Fibroblast of upper back skin (primary cell): ENCODE measurements at places on chromosomes 13 and 19.

DNA sequence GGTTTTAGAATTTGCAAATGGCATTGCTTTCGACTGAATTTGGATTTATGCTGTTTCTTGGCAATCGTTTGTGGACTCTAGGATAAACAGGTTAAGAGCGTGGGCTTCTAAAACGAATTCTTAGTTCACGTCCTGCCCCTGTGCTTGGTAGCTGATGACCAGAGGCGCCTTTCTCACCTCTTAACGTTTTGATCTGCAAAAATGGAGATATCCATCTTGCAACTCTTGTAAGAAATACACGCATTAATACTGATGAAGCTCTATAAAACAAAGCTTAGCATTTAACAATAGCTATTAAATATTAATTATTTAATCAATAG, 580 bp upstream of the KATNAL1 start:
- DNase-seq: no peak

DNA sequence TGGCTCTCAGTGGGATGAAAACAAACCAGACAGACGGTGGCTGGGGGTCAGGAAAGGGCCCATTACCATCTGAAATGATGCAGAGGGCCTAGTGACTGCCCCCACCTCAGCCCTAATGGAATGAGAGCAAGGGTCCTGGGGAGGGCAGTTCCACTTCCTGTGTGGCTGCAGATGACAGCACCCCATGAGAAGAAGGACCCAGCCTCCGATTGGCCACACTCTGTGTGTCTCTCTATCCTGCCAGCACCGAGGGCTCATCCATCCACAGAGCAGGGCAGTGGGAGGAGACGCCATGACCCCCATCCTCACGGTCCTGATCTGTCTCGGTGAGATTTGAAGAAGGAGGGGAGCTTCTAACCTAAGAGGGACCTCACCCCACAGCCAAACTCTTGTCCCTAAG, 498 bp downstream of the LILRB1 start:
- DNase-seq: no peak

DNA sequence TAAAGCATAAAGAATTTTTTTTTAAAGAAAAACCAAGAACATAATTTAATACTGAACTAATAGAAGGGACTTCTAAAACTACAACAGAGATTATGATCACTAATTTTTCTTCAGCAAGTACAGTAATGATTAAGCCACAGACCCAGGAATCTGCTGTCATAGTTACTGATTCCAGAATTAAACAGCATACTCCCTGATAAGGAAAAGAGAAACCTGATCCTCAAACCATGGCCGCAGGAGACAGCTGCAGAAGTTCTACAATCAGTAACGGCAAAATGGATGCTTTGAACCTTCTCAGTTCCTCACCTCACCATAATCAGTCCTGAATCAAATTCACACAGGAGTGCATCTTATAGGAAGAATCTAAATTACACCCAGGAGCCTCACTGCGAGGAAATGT, 939.0 kb upstream of the SLITRK1 start:
- no peak for DNase-seq

DNA sequence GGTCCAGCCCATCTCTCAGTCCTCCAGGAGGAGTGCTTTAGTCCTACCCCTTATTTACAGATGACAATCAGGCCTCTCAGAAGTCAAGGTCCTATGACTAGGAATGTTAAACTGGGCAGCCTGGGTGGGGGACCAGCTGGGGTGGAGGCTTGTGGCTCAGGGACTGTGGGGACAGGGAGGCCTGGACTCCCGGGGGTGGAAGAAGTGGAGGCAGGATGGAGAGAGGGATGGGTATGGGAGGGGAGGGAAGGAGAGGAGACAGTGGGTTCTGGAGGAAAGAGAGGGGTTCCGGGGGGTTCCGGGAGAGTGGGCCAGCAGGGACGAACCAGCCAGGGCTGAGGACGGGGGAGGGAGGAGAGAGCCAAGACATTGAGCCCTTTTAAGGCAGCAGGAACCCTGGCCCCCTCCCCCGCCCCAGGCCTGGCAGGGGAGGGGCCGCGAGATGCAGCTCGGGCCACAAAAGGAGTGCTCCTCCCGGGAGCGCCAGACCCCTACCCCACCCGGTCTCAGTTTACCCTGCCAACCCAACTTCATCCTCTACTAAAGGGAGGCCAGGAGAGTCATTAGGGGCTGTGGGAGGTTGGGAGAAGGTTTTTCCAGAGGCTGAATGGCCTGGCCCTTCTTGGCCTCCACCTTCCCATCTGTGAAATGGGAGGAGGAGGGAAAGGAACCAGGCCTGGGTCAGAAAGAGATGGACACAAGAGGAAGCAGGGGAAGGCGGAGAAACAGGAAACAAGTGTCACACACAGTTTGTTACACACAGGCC, 1.7 kb downstream of the DMPK start:
- no peak for DNase-seq

DNA sequence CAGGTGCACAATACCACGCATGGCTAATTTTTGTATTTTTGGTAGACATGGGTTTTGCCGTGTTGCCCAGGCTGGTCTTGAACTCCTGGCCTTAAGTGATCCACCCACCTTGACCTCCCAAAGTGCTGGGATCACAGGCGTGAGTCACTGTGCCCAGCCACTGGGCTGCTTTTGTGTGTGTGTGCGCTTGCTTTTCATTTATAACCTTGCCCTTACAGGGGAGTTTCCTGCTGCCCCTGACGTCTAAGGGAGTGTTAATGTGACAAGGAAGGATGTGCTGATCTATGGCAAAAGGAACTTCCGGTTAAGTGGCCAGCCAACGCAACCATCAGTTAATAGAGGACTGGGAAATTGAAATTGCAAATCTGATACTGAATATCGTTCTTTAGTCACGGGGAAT, 57.7 kb downstream of the ING1 start:
- DNase-seq: no peak

DNA sequence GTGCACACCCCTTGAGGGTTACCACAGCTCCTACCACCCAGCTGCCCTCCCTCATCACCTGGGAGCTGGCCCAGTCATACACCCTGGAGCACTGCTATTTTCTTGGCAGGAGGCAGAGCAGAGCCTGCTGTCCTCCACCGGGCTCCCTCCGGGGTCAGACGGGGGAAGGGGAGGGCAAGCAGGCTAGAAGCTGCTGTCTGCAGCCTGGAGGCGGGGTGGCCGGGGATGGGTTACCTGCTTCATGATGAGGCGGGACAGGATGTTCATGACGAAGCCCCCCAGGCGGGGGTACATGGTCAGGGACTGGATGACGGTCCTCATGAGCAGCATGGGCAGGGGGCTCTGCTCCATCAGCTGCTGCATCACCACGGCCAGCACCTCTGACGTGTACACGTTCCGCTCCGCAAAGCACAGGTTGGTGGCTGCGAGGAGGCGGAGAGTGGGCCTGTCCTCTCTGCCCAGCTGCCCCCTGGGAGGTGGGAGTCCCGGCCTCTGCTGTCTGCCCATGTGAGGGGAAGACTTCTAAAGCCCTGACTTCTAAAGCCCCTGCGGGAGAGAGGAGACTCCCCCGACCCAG, 2.7 kb upstream of the RSPH6A start:
- no peak for DNase-seq

DNA sequence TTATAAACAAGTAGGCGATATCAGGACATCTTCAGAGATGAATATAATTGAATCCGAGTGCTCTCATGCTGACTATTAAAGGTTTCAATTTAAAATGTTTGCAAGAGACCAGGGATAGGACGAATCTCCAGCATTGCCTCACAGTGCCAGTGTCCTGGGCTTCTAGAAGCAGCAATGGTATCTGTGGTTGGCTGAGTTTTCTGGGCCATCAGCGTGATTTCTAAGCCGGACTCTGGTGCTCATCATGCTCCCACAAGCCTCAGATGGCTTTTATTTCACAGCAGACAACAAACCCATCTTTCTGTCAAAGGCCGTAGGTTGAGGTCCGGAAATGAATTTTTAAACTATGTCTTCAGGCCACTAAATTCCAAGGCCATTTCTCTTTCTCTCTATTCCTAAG, 187.7 kb downstream of the FOXO1 start:
- DNase-seq: no peak

DNA sequence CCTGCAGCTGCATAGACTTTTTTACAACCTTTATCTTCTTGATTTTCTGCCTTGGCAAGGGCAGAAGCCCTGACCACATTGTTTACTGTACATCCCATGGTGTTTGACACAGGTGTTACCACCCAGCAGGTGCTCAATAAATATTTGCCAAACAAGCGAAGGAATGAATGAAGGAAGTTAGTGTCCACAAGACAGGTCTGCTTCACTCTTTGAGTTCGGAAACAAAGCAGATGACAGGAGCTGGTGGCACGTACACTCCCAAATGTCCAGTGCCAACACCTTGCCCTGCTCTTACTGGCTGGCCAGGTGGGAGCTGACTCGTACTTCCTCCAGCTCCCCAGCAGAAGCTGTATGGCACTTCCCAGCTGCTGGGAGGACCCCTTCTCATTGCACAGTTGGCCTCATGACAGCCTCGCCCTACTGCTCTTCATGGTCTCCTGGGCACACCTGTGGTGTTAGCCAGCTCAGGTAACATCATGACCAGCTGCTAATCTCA, 22.0 kb upstream of the MUC16 start:
- DNase-seq: no peak

GRCh38 chr19:7505682-7506384, 10.1 kb upstream of the ZNF358 start:
- no peak for DNase-seq
